ENCODE measurements at places on chromosomes 13 and 19.

GRCh38 chr19:1523412-1524286 lies at the start of gene PLK5:
PLK5 (plus strand) TSS chr19:1524077; CDS start chr19:1526997, 2,920 bp downstream.
- no peak for DNase-seq

- no peak for DNase-seq
Measured at GRCh38 chr19:44912854-44913253, 1.6 kb upstream of the APOC1 start.

- no peak for DNase-seq
Measured at GRCh38 chr13:109344552-109345157, 441.7 kb downstream of the IRS2 start.

GRCh38 chr13:50376895-50377575 lies 361.8 kb downstream of the KCNRG start:
- no peak for DNase-seq

GRCh38 chr13:98761986-98762616 lies 9.6 kb upstream of the SLC15A1 start:
- no peak for DNase-seq

- no peak for DNase-seq
Measured at GRCh38 chr13:54241719-54242118, 1213.1 kb downstream of the OLFM4 start.

DNA sequence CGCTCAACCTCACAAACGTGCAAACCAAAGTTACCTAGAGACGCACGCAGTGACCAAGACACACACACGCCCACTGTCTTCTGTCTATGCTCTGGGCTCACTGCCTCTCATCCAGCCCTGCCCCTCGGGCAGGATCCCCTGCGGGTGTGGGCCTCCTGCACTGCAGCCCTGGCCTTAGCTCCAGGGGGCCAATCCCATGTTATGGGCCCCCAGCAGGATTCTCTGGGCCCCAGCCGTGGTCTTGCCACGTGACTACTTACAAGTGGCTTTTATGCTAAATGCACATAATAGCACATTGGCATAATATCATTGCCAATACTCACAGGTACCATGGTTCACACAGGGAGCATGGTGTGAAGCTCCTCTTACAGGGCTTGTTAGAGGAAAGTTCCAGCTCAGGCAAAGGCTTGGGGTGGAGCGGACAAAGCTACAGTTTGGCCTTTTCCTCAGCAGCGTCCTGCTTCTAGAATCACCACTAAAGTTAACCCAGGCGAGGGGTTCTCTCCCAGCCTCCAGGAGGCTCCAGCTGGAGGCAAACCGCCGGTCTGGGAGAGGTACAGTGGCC lies 37.4 kb downstream of the CEBPA start:
- DNase-seq, result no peak

GRCh38 chr13:105825071-105825470 lies 710.4 kb downstream of the EFNB2 start:
- DNase-seq, result no peak

DNA sequence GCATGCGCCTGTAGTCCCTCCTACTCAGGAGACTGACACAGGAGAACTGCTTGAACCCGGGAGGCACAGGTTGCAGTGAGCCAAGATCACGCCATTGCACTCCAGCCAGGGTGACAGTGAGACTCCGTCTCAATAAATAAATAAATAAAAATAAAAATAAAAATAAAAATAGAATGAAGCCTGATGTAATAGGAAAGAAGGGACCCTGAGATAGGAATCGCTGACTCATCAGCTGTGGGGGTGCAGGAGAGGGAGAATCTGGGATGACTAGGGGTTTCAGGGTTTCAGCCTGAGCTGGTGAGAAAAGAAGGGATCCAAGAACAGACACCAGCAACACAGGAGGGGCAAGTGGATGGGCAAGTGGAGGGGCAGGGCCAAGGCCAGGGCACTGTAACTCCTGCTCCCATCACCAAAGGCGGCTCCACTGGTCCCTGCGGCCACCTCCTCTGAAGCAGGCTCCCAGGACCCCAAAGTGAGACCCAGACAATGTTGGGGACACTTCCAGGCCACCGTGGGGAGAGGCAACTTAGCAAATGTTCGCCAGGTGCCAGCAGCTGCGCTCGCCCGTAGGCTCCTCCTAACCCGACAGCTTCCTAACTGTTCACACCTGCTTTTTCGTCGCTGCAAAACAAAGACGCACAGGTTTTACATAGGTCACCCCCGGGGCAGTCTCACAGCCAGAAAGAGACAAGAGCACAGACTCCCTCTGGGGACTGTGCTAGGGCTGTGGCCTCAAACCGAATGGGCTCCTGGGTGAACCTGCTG lies 1.2 kb downstream of the HAUS8 start:
- no peak for DNase-seq

DNA sequence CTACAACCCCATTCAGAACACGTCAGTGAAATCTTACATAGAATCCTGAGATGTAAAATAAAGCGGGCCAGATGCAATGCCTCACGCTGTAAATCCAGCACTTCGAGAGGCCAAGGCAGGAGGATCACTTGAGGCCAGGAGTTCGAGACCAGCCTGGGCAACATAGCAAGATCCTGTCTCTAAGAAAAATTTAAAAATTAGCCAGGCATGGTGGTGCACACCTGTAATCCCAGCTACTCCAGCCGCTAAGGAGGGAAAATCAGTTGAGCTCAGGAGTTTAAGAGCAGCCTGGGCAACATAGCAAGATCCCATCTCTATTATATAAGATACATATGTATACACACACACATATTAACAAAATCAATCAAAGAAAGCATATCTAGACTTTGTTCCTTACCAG lies 41.2 kb downstream of the PEX11G start:
- no peak for DNase-seq

DNA sequence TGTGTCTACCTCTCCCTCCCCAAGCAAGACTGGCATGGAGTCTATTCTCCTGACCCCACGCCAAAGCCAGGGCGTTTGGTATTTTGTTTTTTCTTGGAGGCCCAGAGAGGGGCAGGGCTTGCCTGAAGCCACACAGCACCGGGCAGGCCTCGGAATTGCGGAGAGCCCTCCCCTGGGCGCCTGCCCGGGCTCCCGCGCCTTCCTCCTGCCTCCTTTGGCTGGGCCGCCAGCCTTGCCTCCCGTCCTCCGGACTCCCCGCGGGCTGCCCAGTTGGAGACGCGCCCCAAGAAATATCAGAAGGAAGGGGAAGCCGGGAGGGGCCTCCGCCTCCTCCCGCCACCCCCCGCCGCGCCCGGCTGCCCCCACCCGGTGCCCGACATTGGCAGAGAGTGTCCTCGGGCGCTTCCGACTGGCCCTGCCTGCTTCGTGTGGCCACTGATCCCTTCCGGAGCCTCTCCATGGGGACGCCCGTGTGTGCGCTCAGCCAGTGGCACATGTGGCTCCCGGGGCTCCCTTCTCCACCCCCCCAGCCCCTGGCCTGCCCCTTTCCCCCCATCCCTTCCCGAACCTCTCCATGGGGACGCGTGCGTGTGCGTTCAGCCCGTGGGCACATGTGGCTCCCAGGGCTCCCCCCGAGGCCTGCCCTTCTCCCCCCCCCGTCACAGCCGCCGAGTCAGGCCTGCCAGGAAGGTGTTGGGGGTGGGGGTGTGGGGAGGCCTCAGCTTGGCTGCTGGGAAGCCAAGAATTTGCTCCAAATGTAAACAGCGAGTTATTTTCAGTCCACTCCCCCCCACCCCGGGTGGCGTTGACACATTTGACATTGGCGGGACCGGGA lies 37.3 kb downstream of the NFIC start:
- DNase-seq, result no peak

- DNase-seq, result no peak
Measured at GRCh38 chr13:31096654-31097302, 64.9 kb downstream of the HSPH1 start.

- no peak for DNase-seq
Measured at GRCh38 chr13:32059511-32059984, 28.0 kb downstream of the FRY start.

- DNase-seq, result no peak
Measured at GRCh38 chr13:25725104-25725503, 326.7 kb downstream of the SHISA2 start.

- no peak for DNase-seq
Measured at GRCh38 chr13:44605721-44606120, 29.6 kb upstream of the TSC22D1 start.

- no peak for DNase-seq
Measured at GRCh38 chr19:31461814-31462539, 112.7 kb upstream of the TSHZ3 start.

- DNase-seq, result no peak
Measured at GRCh38 chr13:99339736-99340397, 32.7 kb upstream of the GPR183 start.

- no peak for DNase-seq
Measured at GRCh38 chr19:40303765-40304164, 18.6 kb upstream of the AKT2 start.

Data from stimulated activated CD8-positive, alpha-beta memory T cell treated with anti-CD3 and anti-CD28 coated beads, Interleukin-7, amount 100 ng/mL, for 48 hours (primary cell).